LHCN-M2 (cell line): ENCODE measurements at places on chromosomes 1 and 21.

- DNase-seq = no peak
Observed at GRCh38 chr1:219517031-219517430, 95.9 kb downstream of the ZC3H11B start.

GRCh38 chr1:230279583-230279945, 146.6 kb downstream of the PGBD5 start:
- no peak for DNase-seq

DNA sequence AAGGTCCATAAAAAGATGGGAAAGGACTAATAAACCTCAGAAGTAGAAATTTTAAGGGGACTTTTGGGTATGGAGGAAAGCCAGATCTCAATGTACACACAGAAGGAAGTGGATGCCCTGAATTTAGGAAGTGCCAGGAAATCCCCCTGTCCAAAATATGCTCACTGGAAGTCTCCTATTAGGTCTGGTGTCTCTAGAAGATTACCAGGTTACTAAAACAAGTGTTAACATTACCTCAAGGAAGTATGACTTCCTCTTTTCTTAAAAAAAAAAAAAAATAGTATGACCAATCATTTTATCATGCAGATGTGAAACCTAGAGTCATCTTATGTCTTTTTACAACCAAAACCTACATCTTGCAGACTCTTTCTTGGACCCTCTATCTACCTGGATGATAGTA, 30.7 kb downstream of the CD58 start:
- DNase-seq = no peak

GRCh38 chr1:27571439-27572018, 32.4 kb downstream of the AHDC1 start:
- DNase-seq = peak; percentile 56

GRCh38 chr1:154765970-154766369, 104.1 kb downstream of the KCNN3 start:
- peak; percentile 24 for DNase-seq

- no peak for DNase-seq
Observed at GRCh38 chr1:50047916-50048694, 24.4 kb upstream of the AGBL4 start.

GRCh38 chr1:6447818-6448748, 17.9 kb downstream of the TNFRSF25 start:
- no peak for DNase-seq

DNA sequence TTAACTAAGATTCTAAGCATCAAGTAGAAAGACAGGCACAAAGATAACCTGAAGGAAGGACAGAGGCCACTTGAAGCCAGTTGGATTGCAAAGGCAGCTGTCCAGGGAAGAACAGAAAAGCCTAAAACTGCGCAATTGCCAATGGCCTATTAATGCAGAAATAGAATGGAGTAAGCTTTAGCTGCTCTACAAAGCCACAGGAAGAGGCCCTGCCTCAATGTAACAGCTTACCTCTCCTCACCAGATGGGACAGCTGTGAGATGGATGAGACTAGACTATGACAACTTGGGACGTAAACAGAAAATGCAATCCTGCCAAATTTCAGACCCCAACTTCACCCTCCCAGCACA, 176.5 kb downstream of the EIF4G3 start:
- no peak for DNase-seq

GRCh38 chr1:235873571-235873970, 6.9 kb upstream of the LYST start:
- DNase-seq = no peak

DNA sequence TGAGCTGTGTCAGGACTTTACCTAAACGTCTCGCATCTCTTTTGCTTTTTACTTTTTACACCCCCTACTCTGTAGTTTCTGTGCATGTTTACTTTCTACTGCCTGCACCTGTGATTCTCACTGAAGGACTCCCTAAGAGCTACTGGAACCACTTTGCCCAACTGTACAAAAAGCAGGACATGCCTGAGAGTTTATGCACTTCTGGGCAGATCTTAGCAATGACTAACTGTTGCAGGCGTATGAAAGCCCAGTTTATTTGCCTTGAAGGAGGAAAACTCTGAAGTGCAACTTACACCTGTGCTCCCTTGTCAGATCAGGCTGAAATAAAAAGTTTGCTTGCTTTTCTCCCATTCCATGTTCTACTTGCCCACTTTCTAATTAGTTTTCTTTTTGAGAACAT, 467.0 kb upstream of the USP24 start:
- DNase-seq = peak; percentile 68

GRCh38 chr1:187854457-187854856, 1025.7 kb downstream of the PLA2G4A start:
- no peak for DNase-seq

GRCh38 chr21:42260121-42260520, 41.2 kb downstream of the ABCG1 start:
- DNase-seq = no peak

DNA sequence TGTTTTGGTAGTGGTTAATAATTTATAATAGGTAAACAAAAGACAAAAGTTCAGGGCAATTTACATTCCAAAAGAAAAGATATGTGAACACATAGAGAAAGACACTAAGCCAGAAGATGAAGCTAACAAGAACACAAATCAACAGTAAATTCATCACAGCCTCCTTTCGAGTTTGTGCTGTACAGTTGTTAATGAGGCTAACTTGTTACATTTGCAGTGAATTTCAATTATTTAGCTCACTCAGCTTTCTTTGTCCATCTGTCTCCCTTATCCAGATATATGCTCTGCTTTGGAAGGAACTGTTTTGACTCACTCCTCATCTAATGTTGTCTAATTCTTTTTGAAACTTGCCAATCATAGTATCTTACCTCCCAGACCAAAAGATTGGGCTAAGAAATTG, 423.3 kb upstream of the OLFM3 start:
- DNase-seq = no peak

DNA sequence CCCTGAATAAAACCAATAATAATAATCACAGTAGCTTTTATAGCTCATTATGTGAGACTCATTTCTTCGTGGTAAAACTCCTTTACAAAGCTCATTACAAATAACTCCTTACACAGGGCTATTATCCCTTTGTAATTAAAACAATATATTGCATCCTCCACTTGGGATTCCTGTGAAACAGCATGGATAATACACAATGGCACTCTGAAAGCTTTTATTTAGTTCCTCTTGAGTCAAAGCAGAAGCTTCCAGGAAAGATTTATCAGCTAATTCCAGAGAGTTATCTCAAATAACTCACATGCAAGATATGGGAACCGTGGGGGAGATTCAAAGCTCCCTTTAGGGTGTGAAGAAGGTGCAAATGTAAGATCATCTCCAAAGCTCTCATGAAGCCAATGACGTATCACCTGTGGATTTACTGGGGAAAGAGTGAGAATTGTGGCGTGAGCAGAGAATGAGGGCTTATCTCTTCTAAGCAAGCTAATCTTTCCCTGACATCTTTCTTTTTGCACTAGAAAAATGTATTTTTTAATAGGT, 60.4 kb upstream of the GJA5 start:
- no peak for DNase-seq

- no peak for DNase-seq
Observed at GRCh38 chr1:20343149-20343937, 52.7 kb downstream of the VWA5B1 start.

- no peak for DNase-seq
Observed at GRCh38 chr21:17371450-17371849, 141.4 kb upstream of the CXADR start.

DNA sequence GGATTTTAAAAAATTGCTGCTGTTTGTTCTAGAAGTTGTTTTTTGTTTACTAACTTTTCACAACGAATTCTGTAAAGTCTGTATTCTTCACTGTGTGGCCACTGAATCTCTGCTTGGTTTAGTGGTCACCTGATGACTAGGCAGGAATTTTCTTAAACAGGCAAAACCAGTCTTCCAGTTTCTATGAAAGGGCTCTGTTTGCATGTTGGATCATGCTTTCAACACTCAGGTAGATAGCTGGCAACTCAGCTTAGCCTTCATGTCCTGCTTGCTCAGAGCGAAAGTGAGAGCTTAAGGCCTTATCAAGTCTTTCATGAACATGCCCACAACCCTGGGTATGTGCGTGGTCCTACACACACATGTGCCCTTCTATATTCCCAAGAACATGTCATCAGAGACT, 52.4 kb upstream of the CCDC190 start:
- no peak for DNase-seq

- DNase-seq = peak; percentile 49
Observed at GRCh38 chr1:80582980-80583379, 1217.8 kb upstream of the ADGRL2 start.

GRCh38 chr1:204528241-204528640, 12.0 kb downstream of the MDM4 start:
- DNase-seq = peak; percentile 19

- peak; percentile 70 for DNase-seq
Observed at GRCh38 chr1:118973531-118974137, 14.5 kb downstream of the TBX15 start.

DNA sequence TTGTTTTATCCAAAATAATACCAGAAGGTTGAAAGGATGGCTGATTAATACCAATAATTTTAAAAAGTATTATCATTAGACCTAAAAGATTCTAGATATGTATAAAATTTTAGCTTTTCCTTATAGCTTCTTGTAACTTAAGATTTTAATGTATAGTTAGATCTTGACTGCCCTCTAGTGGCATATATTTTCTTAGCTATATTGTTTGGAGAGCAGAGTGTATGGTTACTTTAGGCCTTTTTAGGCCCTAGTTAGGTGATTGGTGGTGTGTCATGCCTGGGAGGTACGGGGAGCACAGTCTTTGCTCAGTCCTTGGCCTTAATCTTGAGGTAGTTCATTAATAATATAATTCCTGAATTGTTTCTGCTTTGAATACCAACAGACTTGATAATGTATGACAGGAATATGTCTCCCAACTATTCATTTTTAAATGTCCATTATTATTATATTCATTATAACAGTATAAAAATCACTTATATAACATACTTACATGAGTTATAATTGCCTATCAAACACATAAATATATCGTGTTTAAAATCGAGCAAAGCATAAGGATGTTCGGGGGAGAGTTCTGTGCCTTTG, 328.4 kb downstream of the ZP4 start:
- DNase-seq = peak; percentile 46

DNA sequence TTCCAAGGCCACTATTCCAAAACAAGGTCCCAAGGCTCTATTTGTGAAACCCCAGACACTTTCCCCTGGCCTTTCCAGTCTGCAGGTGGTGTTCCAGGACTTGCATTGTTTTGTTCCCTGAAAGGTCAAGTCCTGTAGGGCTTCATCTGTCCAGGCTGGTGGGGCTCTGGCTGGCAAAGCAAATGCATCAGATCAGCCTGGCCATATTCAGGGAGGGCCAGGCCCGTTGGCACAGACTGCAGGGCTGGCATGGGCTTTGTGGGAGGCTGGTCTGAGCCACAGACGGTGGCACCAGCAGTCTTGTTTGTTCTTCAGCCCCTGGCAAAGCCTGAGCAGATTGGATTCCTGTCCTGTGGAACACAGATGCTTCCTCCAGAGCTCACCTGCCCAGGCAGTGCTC, 93.0 kb downstream of the SPATA46 start:
- DNase-seq = no peak

GRCh38 chr1:229237320-229237719, 33.6 kb upstream of the RAB4A start:
- no peak for DNase-seq

- no peak for DNase-seq
Observed at GRCh38 chr21:45926281-45926680, 55.3 kb upstream of the COL6A1 start.

DNA sequence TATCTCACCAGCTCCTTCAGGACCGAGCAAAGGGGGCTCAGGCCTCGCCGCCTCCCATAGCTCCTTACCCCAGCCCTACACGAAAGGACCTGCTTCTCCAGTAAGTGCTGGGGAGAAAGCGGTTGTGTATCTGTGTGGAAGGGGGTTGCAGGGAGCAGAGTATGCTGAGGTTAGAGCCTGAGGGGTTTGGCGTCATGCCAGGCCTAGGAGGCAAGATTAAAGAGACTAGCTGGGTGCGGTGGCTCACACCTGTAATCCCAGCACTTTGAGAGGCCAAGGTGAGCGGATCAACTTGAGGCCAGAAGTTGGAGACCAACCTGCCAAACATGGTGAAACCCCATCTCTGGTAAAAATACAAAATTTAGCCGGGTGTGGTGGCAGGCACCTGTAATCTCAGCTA, 14.1 kb upstream of the RASSF5 start:
- DNase-seq = no peak

DNA sequence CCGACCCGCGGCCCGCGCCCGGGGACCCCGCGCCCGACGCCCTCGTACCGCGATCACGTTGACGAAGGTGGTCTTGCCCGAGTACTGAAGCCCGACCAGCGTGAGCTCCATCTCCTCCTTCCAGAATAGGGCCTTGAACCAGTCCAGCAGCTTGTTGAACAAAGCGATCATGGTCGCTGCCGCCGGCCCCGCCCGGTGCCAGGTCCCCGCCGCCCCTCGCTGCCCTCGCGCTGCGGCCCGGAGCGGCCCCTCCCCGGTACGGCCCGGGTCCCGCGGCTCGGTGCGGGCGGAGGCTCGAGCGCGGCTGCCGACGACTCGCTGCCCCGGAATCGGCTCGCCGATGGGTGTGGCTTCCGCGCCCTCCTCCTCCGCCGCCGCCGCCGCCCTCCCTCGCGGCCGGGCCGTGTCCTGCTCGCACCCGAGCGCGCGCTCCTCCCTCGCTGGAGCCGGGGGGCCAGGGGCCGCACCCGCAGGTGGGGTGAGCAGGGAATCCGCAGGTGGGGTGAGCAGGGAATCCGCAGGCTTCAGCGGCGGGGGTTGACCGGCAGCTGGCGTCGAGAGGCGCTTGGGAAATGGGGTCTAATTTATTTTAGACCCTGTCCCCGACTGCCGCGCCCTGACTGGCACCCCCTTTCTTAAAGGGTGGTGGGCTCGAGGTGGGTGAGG, at the start of gene ARL8A:
TSS of gene ARL8A (minus strand) at position 336 of the 666 bp plus-strand sequence. CDS start at position 171, 165 bp downstream.
- DNase-seq = no peak

GRCh38 chr1:56255516-56256152, 323.7 kb downstream of the PLPP3 start:
- peak; percentile 17 for DNase-seq

DNA sequence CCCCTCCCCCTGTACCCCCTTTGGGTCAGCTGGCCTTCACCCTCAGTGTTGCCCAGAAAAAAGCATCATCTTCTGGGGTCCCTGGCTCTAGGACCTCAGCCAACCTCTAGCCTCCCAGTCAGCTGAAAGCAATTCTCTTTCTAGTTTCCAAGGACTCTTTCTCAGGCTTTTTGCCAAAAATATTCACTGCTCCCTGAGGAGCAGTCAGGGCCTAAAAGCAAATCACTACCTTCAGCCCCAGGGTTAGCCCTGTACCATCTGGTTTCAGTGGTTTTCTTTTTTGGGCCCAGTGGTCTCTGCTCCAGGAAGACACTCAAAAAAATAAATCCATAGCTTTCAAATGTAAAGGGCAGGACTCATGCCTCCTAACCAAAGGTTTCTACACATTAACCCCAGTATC, 3.1 kb upstream of the LMOD1 start:
- DNase-seq = no peak
